ENCODE measurements at places on chromosomes 7 and 10.

- DNase-seq: no peak
Measured at GRCh38 chr7:5689716-5690115, 91.7 kb downstream of the RNF216 start.

DNA sequence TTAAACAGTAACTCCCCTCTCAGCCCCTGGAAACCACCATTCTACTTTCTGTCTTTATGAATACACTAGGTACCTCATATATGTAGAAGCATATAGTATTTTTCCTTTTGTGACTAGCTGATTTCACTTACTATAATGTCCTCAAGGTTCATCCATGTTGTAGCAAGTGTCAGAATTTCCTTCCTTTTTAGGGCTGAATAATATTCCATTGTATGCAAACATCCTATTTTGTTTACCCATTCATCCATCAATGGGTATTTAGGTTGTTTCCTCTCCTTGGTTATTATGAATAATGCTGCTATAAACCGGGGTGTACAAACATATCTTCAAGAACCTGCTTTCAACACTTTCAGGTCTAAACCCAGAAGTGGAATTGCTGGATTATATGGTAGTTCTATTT is 125.3 kb downstream of the SGMS1 start:
- DNase-seq: no peak

DNA sequence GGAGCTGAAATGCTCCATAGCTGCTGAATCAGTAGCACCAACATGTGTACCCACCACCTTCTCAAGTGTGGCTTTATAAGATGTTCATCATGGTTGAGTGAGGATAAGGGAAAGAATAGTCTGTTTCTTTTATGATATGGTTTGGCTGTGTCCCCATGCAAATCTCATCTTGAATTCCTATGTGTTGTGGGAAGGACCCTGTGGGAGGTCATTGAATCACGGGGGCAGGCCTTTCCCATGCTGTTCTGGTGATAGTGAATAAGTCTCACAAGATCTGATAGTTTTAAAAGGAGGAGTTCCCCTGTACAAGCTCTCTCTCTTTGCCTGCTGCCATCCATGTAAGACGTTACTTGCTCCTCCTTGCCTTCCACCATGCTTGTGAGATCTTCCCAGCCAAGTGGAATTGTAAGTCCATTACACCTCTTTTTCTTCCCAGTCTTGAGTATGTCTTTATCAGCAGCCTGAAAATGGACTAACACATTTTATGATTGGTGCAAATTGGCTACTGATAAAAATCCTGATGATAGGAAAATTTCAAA is 799.9 kb downstream of the TNS3 start:
- no peak for DNase-seq

DNA sequence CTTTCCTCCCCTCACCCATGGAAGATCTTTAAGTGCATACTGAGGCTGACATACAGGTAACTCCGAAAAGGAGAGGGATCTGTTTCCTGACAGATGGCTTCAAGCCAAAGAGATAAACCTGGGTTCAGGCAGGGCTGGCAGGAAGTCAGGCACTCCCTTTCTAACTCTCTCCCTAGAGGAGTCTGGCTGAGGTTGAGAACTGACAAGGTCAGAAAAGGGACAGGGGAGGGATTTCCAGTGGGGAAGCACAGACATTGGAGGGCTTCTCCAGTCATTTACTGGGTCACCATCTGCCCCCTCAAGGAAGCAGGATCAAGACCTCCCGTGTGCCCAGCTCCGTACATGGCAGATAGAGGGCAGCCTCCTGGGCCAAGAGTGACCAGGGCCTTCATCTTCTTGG is 31.6 kb downstream of the TLX1 start:
- peak; percentile 69 for DNase-seq

DNA sequence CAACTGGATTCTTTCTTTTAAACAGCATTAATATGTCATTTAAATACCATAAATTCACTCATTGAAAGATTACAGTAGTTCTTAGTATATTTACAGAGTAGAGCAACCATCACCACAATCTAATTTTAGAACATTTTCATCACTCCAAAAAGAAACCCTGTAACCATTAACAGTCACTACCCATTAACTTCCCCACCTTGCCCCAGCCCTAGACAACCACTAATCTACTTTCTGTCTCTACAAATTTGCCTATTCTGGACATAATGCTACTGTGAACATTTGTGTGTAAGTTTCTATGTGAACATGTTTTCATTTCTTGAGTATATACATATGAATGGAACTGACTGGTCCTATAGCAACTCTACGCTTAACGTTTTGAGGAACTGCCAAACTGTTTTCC is 42.4 kb downstream of the P4HA1 start:
- no peak for DNase-seq

DNA sequence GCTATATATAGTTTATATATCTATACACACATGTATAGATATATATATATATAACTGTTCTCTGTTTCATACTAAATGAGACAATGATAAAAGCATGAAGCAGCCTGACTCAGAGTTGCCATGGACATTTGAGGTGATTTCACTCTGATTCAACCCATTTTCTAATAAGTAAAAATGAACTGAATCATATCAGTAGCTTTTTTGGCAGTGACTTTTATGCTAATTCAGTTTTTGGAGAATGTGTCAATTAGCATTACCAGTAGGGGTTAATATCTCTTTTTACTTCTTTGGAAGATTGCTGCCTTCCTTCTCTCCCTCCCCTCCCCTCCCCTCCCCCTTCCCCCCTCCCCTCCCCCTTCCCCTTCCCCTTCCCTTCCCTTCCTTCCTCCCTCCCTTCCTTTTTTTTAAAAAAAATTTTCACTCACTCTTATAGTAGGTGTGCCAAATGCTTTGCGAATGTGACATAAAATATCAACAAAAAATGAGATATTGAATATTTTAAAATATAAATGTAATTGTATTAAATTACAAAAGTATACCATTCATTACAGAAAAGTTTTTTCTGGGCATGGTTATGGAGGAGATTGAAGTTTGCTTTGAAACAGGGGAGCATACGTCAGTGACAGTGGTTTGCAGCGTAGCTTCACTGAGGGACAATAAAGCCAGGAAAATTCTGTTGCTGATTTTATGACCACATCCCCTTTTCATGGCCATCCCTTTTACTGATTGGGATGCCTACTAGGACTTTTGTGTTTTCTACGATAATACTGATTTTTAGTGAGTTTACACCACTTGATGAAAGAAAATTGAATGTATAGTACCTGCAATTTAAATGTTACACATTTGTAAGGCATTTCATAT is 64.0 kb upstream of the KLF6 start:
- DNase-seq: no peak

DNA sequence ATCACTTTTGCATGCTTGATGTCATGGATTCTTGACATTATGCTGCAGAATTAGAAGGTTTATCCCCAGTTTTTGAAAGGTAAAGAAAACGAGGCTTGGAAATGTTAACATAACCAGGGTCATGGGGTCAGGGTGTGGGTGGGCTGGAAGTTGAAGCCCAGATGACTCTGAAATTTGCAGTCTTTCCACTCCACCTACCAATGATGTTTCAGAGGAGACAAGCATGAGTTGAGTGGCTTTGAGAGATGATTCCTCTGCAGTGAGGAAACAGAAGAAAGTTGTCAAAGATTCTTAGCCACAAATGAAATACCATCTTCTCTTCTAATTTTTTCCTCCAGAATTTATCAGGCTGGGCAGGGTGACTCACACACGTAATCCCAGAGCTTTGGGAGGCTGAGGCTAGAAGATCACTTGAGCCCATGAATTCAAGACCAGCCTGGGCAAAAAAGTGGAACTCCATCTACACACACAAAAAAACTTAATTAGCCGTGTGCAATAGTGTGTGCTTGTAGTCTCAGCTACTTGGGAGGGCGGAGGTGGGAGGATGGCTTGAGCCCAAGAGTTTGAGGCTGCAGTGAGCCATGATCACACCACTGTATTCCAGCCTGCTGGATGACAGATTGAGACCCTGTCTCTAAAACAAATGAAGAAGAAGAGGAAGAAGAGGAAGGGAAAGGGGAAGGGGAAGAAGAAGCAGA is 239.1 kb upstream of the AUTS2 start:
- DNase-seq: no peak

GRCh38 chr10:118543714-118544400 is 51.6 kb downstream of the PRLHR start:
- peak; percentile 52 for DNase-seq

All from NCI-H2171 treated with DMSO at 0.1 percent for 48 hours (cell line).